Stimulated activated CD4-positive, alpha-beta T cell treated with anti-CD3 and anti-CD28 coated beads, Interleukin-1b, Interleukin-23, amount 100 ng/mL, for 4 hours (primary cell): ENCODE measurements at places on chromosomes 1 and 21.

- DNase-seq, result no peak
Observed at GRCh38 chr1:162276493-162276892, 100.2 kb downstream of the SPATA46 start.

DNA sequence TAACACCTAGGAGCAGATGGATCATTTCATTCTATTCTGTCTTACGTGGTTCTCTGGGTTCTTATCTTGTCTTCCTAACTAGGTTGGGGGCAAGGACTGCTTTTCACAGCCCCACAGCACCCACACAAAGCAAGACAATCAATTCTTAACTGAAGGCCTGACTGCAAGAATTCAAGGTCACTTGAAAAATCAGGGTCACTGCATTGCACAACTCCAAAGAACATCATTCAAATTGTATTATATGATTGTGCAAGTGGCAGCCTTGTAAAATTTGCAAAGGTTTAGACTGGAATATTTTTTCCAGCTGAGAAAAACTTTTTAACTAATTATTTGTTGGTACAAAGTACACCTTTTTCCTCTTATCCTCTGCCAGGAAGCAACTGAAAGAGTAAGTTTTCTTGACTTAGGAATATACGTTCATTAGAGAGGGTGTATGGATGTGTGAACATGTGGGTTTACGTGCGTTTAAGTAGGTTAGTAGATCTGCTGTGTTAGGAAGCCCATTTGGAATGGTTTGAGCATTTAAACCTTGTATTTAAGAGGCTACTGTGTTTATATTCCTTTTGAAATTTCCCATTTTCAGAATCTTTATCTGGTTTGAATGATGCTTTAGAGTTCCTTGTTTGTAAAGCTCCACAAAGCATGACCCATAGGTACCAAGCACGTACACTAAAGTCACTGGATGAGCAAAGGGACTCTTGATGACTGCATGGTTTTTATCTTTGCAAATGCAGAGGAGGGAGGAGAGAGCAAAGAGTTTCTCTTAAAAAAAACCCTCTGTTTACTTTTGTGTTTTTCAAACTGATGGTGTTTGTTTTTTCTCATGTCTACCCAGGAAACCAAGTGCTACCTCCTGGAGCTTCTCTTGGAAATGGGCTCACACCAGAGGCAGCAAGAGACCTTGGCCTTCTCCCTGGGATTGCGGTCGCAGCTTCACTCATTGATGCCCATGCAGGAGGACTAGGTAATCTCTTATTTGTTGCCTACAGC is 214.9 kb downstream of the FGGY start:
- DNase-seq, result no peak

DNA sequence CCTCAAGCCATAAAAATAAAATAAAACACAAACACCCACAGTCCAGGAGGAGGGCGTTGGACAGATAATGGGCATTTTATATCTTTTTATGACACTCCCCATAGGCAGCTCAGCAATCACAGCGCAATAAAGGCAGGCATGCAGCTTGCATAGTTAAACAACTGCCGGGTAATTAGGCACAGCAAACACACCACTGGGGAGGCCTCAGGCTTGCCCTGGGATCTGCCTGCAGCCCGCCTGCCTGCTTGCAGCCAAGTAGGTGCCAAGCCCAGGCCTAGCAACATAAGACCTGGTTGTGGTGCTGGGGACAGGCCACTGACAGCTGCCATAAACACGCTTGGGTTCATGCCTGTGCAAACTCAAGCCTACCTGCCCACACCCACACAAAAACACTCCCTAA is 54.2 kb downstream of the DMAP1 start:
- DNase-seq, result no peak

- DNase-seq, result no peak
Observed at GRCh38 chr1:58308206-58308605, 238.3 kb downstream of the OMA1 start.

GRCh38 chr1:160682983-160683865 is 28.4 kb downstream of the CD48 start:
- no peak for DNase-seq

- DNase-seq, result no peak
Observed at GRCh38 chr1:47696404-47696736, 258.5 kb downstream of the FOXD2 start.
